ENCODE measurements at places on chromosomes 12 and 14.
A peak's percentile ranks its signal among the peaks of the same experiment; 100 is the strongest.

DNA sequence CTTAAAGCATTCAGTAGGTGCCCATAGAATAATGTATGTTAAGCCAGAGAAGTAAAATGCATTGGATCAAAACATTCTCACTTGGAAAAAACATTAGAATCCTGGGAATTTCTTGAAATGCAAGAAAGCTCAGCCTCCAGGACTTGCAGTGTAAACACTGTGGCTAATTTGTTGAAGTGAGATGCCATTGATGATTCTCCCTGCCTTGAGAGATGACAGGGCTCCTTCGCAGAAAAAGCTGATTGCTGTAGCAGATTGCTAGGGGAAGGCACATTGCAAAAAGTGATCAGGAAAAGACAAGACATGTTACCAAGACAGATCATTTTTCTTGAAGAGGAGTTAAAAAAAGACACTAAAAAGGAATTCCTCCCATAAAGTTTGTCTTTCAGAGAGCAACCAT, 204.2 kb upstream of the HMGA2 start:
- no peak for DNase-seq

- peak; percentile 3 for DNase-seq
These were observed 115.9 kb upstream of the TBX3 start for GRCh38 chr12:114799574-114800487.

- DNase-seq = no peak
These were observed 38.7 kb downstream of the ARID2 start for GRCh38 chr12:45768194-45768593.

- DNase-seq = no peak
These were observed 32.2 kb downstream of the ANO6 start for GRCh38 chr12:45248095-45248494.

- DNase-seq = no peak
These were observed 171.8 kb upstream of the EGLN3 start for GRCh38 chr14:34122650-34123049.
